ENCODE measurements at places on chromosomes 6 and 20.

DNA sequence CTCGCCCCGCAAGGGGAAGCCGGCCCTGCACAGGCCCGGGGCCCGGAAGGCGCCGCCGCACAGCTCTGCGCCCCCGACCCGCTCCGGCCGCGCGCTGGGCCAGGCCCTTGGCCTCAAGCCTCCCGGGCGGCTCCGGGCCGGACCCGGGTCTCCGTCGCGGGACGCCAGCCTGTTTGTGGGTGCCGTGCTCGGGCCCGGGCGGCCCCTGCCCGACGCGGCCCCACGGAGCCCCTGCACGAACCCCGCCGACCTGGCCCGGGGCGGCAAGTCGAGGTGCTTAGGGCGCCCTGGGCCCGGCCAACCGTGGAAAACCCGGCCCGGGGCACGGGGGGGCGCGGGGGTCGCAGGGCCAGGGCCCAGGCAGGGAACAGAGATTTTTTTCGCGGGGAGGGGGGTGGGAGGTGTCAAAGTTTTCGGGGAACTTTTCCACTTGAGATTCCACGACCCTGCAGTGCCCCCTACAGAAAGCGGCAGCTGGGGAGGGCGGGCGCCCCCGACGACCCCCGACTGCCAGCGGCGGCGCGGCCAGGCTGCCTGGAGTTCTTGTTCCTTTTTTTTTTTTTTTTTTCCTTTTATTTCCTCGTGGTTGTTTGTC lies 805 bp upstream of the STX16 start:
- DNase-seq: no peak

GRCh38 chr6:135693811-135694370 lies 157.6 kb upstream of the PDE7B start:
- DNase-seq: no peak

DNA sequence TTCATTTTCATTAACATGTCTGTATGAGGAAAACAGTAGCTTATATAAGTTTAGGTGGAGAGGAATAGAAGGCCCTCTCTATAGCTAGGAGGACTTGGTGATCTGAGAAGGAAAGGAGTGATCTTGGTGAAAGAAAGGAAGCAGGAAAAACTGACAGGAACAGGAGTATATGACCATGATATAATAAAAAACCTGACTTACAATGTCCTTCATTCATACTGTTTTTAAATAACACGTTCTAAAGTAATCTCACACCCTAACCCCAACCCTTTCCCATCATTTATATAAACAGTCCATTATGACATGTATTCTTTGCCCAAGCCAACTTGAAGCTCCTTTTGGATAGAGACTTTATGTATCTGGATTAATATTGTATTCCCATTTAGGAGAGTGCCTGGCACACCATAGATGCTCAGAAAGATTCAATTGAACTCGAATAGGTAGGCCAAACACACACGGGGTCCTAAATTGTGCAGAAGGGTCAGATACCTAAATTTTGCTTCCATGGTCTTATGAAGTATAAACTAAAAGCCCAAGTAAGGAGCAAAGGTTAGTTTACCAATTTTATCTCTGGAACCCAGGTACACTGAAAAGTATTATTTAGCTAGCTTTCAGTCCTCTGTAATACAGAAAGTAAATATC lies 75.9 kb downstream of the OR2B2 start:
- no peak for DNase-seq

- no peak for DNase-seq
These were observed 199.4 kb downstream of the SYNDIG1 start for GRCh38 chr20:24668791-24669190.

DNA sequence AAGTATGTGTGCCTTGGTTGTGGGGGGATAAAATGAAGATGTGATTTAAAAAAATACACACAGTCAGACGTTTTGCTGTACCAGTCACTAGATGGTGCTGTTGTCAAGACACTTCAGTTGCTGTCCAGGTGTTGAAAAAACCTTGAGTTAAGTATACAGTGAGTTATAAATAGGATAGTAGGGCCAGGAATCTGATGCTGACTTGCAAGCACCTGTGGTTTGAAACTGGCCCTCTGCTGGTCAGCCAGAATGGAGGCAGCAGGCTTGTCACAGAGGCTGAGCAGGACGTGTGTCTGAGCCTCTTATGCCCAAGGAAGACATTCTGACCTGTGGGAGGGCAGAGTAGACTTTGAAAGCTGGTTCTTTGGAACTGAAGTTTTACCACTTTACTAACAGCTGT lies 27.8 kb downstream of the RNF8 start:
- DNase-seq: no peak

- DNase-seq: no peak
These were observed 195.8 kb upstream of the FUT9 start for GRCh38 chr6:95819939-95820338.

DNA sequence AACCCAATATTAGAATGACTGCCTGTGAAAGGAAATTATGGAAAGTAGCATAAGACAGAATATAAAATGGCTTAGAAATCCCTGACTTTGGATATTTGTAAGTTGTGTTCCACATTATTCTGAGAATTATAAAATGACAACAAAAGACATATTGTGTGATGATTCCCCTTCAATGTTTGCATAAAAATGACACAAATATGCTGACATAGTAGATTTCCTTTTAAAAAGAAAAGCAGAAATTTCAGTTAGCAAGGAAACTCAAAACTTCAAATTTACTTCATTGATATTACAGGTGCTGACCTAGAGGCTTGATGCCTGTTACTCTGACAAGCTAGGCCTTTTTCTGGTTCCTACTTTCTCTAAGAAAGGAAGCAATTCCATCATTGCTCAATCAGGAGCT lies 816.9 kb upstream of the HS3ST5 start:
- no peak for DNase-seq

DNA sequence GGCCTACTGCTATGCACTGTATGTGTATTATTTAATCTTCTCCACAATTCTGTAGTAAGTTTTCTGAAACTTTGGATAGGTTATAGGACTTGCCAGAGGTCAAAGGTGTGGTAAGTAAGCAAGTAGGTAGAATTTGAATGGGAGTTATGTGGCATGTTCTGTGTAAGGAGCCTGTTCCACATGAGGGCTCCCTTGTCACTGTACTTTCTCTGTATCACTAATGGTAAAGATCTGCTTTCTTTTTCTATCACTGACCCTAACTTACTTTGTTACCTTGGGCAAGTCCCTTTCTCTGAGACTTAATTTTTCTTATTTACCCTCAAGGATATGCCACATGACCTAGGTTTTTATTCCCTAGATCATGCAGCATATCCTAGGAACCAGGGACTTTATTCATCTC lies 50.3 kb downstream of the EIF2S2 start:
- DNase-seq: no peak

DNA sequence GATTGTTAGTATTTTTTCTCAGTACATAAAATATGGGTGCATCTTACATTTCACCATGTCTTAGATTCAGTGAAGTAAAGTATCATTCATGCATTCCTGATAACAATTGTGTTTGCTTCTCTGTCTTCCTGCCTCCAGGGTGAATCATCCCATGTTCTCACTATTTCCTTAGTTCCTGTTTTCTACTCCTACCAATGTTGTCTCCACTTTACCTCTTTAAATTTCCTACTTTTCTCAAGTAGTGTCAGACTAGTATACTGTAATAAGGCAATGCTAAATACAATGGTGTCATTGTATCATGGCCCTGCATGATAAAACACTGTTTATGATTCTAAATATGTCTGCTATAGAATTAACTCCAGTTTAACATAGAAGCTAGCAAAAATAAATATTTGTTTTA lies 37.4 kb upstream of the GABRR1 start:
- DNase-seq: no peak

GRCh38 chr6:33587529-33587928 lies 7.5 kb upstream of the BAK1 start:
- DNase-seq: no peak

GRCh38 chr20:5328268-5328667 lies 11.5 kb upstream of the PROKR2 start:
- no peak for DNase-seq

GRCh38 chr6:12353731-12354130 lies 63.6 kb downstream of the EDN1 start:
- DNase-seq: no peak

DNA sequence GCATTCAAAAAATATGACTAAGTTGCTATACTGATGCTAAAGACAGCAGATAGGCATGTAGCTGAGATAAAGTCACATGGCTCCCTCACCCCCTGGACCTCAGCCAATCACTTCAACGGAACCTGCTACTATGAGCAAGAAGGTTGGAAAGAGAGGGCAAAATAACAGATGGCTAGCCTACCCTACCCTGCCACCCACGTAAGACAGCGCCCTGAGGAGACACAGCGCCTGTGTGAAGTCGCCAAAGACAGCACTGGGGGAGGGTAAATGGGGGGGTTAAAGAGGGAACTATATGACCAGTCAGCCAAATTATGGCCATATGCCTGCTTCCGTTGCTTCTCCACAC lies 163.2 kb downstream of the RALGAPA2 start:
- DNase-seq: no peak

GRCh38 chr20:36402708-36403107 lies 96.6 kb downstream of the DLGAP4 start:
- no peak for DNase-seq

- no peak for DNase-seq
These were observed 8.0 kb upstream of the SIM1 start for GRCh38 chr6:100472674-100473073.

DNA sequence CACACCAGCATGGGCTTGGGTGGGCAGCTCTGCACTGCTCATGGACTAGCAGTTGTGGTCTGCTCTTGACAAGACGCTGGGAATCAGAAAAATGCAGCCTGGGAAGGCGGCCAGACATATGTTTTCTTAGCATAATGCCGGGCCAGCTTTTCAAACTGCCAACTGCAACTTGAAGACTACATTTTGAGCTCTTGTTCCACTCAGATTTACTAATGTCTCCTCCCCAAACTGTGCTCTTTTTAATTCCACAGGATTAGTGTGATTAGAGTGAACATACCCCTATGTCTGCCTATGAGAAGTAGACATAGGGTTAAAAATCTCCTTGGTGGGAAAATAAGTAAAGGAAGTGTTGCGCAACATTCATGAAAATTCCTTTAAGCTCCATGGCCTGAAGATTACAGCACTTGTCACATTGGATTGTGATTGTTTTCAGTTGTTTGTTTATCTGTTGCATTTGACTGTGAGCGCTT lies 5.3 kb upstream of the FNDC1 start:
- no peak for DNase-seq

GRCh38 chr6:109770779-109771178 lies 79.7 kb downstream of the FIG4 start:
- DNase-seq: no peak

DNA sequence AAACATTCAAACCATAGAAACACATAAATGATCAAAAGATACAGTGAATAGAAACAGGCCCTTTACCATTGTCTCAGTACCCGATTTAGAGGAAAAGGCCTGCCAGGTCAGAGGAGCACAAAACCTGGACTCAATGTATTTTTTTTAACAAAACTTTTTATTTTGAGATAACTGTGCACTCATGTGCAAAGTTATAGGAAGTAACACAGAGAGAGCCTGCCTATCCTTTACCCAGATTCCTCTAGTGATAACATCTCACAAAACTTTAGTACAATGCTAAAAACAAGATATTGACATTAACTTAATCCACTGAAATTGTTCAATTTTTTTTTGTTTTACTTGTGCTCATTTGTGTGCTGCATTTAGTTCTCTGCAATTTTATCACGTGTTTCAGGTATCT lies 36.8 kb upstream of the SAMD3 start:
- DNase-seq: no peak

GRCh38 chr6:13814938-13815575 lies 700 bp upstream of the MCUR1 start:
- DNase-seq: no peak

DNA sequence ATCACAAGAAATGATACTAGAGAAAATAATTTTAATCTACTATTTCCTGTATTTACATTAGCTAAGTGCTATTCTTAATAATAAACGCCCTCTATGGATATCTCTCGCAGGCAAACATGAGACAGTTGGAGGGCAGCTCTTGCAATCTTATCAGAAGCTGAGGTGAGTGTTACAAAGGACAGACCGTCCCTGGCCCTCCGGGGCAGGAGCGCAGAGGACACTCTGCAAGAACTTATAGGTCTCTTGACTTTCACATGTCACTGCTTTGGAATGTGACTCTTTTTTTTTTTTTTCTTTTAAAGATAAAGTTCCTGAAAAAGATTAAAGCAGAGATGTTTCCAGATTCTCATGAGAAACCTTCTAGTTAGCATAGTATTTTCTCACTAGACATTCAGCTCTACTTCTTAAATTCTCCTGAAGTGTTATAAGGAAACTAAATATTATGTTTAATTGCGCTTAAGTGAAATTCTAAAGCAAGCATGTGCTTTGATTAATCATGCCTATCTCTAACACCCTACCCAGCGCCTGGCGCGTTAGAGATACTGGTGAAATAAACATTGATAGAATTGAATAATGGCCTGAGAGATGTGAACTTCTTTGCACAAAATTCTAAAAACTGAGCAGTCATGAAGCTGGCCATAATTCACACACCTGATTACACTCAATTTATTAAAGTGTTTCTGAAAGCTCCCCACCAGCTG lies 57.4 kb downstream of the SYTL3 start:
- DNase-seq: no peak

- no peak for DNase-seq
These were observed 264.3 kb downstream of the TAF4 start for GRCh38 chr20:61801428-61801827.

GRCh38 chr6:6386010-6386409 lies 65.5 kb upstream of the F13A1 start:
- DNase-seq: no peak

DNA sequence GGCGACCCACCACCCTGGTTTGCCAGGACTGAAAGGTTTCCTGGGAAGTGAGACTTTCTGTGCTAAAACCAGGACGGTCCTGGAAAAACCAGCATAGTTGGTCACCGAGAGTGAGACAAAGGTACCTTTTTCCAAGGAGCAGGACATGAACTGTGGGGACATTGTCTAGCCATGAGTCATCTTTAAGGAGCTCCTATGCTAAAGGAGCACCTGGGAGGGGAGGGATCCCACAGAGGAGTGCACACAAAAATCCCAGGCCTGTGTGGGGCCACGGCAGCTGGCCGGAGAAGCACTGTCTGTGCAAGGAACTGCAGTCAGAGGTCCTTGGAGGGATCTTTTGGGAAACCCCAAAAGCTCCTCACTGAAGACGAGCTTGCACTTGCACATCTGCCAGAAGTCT lies 109.1 kb upstream of the PLEKHG1 start:
- DNase-seq: no peak

DNA sequence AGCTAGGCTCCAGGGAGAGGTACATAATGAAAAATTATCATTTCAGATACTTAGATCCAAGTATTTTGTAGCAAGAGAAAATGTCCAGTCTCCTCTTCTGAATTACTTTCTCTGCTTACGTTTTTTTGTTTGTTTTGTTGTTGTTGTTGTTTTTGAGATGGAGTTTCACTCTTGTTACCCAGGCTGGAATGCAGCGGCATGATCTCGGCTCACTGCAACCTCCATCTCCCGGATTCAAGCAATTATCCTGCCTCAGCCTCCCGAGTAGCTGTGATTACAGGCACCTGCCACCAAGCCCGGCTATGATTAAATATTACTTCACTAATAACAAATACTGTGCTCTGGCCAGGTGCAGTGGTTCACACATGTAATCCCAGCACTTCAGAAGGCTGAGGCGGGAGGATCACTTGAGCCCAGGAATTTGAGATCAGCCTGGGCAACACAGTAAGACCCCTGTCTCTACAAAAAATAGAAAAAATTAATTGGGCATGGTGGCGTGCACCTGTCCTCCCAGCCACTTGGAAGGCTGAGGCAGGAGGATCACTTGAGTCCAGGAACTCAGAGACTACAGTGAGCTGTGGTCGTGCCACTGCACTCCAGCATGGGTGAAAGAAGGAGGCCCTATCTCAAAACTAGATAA lies 155.0 kb upstream of the JARID2 start:
- no peak for DNase-seq

- DNase-seq: no peak
These were observed 16.3 kb upstream of the RFPL4B start for GRCh38 chr6:112330879-112331265.

All from activated T-helper 1 cell treated with Interleukin-2 at 50 U/mL for 16 hours (primary cell).